ENCODE measurements at places on chromosomes 3 and 15.

- no peak overlapping the region for H3K27ac ChIP-seq
- no peaks in the 10 kb centered on the region for H3K36me3 ChIP-seq
- no peak overlapping the region for H3K4me3 ChIP-seq
- peaks cover 8% of the 10 kb centered on the region for H3K4me1 ChIP-seq
- DNase-seq: no peak
Observed at GRCh38 chr3:183211352-183211751, 41.7 kb upstream of the B3GNT5 start.

DNA sequence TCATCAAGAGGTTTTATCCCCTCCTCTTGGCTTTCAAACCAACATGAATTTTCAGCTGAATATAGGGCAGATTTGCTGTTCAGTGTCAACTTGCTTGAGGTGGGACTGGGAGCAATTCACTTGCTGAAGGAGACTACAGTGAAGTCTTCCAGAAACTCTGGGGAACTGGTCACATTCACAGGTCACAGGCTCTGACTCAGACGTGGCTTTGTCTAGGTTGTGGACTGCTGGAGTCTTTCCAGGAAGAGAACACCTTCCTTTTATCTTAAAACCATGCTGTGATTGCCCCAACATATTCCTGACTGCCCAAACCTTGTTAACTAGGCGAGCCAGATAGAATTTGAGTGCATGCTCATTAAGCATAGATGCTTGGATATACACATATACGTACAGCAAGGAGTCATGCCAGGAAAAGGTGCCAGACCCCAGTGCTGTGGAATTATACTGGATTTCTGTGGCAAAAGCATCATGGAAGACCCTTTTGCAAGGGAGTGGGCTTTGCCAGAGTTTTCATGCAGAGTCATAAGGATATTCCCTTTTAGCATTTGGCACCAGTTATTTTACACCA lies 399.1 kb upstream of the TBL1XR1 start:
- H3K36me3 ChIP-seq: no peaks in the 10 kb centered on the region
- H3K27me3 ChIP-seq: no peaks in the 10 kb centered on the region
- no peak overlapping the region for H3K27ac ChIP-seq
- peaks cover 63% of the 10 kb centered on the region for H3K4me1 ChIP-seq
- H3K4me3 ChIP-seq: peak overlapping the region; percentile 10

GRCh38 chr15:84973492-84974460 lies 7.9 kb upstream of the PDE8A start:
- H3K27ac ChIP-seq: no peak overlapping the region
- no peaks in the 10 kb centered on the region for H3K36me3 ChIP-seq
- H3K4me3 ChIP-seq: no peak overlapping the region
- H3K4me1 ChIP-seq: no peaks in the 10 kb centered on the region
- DNase-seq: no peak

DNA sequence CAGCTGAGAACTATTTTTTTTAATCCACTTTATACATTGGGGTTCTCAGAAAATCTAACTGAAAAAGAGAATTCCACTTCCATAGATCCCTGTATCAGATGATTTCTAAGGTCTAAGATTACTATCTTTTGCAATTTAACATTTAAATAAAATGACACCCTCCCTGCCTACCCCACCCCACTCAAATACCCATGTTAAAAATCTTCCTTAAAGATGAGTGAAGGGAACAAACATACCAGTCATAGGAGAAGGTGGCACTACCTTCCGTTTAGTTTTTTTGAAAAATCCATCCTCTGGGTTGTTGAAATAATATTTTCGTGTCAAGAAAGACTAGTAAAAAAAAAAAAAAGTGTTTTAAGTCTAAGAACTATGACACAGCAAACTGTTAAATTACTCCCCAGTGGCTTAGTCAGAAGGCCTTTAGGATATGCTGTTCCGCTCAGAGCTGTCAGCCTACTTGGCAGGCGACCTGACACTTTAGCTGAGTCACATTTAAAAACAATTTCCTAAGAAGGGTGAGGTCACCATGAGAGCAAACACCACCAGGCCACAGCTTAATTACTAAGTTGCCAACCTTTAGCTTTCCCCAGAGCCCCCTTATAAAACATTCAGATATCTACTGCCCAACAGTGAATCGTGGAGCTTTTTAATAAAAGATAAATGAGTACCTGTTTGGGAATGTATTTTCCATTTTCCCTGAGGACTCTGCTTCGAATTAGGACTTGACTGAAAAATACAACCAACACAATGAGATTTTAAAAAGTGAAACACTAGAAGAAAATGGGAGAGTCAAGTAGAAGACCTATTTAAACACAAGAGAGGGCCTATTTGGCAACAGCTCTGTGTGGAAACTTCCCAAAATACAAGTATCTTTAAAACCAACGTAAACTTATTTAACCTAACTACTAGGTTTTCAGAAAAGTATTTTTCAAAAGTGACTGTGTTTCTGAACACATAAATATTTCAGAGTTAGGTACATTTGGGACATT lies 9.6 kb downstream of the EMC3 start:
- H3K27me3 ChIP-seq: no peaks in the 10 kb centered on the region
- DNase-seq: peak; percentile 78
- peak overlapping the region; percentile 73 for H3K4me3 ChIP-seq
- peak overlapping the region; percentile 97 for H3K27ac ChIP-seq

DNA sequence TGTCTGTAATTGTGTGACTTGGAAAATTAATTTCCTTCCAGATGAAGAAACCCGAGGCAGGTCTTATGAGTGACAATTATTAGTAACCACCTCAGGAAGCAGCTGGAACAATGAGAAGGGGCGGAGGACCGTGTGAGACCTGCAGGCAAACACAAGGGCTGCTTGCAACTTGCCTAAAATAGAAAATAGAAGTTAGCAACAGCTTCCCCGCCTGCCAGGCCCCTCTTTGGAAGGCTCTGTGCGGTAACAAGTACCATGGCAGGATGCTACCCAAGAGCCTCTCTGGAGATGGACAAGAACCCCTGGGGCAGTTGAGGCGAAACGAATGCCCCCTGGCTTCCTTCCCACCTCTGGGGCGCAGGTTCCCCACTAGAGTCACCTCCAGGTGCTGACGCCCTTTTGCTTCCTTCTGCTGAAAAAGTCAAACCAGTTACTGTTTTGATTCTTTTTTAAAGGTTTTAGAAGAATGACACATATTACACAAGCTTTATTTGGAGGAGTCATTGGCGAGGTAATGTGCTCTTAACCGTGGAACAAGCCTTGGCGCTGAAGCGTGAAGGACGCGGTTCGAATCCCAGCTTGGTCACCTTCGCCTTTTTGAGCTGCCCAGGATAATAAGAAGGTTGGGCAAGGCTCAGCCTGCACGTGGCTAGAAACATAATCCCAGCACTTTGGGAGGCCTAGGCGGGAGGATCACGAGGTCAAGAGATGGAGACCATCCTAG lies 47.0 kb upstream of the SYNM start:
- H3K27ac ChIP-seq: no peak overlapping the region
- peak overlapping the region; percentile 59 for H3K4me3 ChIP-seq
- DNase-seq: no peak
- no peaks in the 10 kb centered on the region for H3K36me3 ChIP-seq
- H3K4me1 ChIP-seq: peaks cover 5% of the 10 kb centered on the region

DNA sequence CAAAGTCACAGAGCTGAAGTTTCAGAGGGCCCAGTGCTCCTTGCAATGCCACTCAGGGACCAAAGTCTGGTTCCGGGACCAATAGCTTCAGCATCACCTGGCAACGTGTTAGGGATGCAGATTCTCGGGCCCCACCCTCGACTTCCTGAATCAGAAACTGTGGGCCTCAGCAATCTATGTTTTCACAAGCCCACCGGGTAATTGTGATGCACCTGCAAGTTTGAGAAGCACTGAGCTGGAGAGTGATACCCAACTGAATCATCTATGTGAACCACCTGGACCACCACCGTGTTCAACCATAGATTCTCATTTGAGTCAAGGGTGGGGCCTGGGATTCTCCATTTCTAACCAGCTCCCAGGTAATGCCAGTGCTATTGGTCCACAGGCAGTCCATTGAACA lies 55.7 kb downstream of the CORO2B start:
- H3K27ac ChIP-seq: no peak overlapping the region
- no peaks in the 10 kb centered on the region for H3K36me3 ChIP-seq
- no peaks in the 10 kb centered on the region for H3K4me1 ChIP-seq
- peaks cover 5% of the 10 kb centered on the region for H3K27me3 ChIP-seq
- no peak overlapping the region for H3K4me3 ChIP-seq

DNA sequence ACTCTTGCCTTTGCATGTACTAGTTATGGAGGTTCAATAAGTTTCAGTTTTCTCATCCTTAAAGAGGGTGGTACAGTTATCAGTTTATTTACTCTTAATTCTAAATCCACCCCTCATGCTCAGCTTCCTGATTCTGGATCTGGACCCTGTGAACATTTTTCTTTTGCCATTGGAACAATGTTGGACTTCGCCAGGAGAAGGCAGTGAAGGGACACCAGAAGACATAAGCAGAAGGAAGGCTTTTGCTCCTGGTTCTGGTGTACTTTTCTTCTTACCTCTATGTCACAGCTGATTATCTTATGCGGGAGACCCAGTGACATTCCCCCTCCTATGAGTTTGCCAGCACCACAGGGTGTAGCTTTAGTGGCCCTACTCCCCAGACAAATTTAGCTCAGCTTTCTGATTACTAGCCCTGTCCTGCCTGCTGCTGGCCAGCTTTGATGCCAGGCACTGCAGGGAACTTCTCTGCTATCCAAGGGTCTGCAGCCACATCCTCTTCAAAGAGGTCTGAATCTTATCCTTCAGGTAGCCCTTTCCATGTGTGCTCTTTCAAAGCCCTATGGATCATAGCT lies 466.3 kb upstream of the EPHA3 start:
- H3K27ac ChIP-seq: no peak overlapping the region
- H3K27me3 ChIP-seq: no peaks in the 10 kb centered on the region
- peaks cover 21% of the 10 kb centered on the region for H3K36me3 ChIP-seq
- H3K4me1 ChIP-seq: no peaks in the 10 kb centered on the region
- DNase-seq: no peak
- no peak overlapping the region for H3K4me3 ChIP-seq

- peak overlapping the region; percentile 54 for H3K4me3 ChIP-seq
- no peaks in the 10 kb centered on the region for H3K27me3 ChIP-seq
- no peak overlapping the region for H3K27ac ChIP-seq
- H3K36me3 ChIP-seq: peaks cover 47% of the 10 kb centered on the region
- no peak for DNase-seq
Observed at GRCh38 chr3:37320276-37320675, 145.9 kb upstream of the LRRFIP2 start.
